ENCODE measurements at places on chromosomes 1 and 21.

DNA sequence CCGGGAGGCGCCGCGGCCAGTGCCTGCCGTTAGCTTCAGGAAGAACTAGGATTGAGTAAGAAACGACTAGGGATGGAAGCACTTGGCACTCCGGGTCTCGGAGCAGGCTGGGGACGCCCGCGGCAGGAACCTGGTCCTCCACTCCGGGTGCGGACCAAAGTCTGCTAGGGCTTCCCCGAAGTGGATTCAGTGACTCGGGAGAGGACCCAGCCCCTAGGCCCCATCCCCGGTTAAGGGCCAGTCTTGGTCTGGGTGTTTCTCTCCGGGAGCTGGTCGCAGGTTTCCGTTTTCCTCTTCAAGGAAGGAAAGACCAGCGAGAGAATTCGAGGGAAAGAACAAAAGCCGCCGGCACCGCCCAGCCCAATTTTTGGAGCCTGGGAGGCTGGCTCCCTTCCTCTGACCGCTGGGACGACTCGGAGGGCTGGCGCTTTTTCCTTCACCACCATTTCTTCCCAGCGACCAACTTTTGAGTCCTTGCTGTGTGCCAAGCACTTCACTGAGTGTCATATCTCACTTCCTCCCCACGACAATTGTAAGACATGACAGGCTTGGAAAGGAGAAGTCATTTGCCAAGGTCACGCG, 16.8 kb upstream of the STMN1 start:
- no peak for DNase-seq

DNA sequence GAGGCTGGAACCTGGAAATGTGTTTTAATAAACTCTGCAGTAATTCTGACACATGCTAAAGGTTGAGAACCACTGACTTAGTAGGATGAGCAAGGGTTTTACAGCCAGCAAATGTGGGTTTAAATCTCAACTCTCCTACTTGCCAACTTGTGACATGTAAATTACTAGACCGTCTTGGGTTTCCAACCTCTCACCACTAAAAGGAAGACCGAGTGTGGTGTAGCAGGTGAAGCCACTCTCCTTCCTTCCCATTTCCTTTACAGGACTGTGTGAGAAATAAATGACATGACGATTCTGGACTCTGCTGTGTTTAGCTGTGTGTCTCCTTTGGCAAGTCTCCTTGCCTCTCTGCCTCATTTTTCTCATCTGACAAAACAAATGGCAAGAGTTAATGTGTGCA, 49.5 kb upstream of the DNAJC6 start:
- DNase-seq, result no peak

DNA sequence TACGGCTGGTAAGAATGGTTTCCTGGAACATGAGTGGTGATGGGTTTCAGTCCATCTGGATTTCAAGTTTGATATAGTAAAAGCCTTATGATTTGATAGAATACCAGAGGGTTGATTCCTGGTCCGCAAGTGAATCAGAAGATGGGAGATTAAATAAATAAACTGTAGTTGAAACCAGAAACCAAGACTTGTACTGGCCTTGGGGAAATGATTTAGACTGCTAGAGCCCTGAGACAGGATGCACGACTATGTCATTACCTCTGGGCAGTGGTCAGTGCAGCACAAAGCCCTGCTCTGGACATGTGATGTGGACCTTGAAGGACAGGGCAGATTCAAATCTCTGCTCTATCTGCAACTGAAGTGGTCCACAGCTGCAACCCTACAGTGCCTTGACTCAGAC, 15.6 kb upstream of the FMOD start:
- no peak for DNase-seq

GRCh38 chr1:203518541-203518940, 24.6 kb downstream of the OPTC start:
- DNase-seq, result no peak

GRCh38 chr1:223765719-223766340, 53.5 kb downstream of the CAPN2 start:
- DNase-seq, result no peak

- no peak for DNase-seq
Measured at GRCh38 chr1:230288641-230289349, 137.3 kb downstream of the PGBD5 start.

DNA sequence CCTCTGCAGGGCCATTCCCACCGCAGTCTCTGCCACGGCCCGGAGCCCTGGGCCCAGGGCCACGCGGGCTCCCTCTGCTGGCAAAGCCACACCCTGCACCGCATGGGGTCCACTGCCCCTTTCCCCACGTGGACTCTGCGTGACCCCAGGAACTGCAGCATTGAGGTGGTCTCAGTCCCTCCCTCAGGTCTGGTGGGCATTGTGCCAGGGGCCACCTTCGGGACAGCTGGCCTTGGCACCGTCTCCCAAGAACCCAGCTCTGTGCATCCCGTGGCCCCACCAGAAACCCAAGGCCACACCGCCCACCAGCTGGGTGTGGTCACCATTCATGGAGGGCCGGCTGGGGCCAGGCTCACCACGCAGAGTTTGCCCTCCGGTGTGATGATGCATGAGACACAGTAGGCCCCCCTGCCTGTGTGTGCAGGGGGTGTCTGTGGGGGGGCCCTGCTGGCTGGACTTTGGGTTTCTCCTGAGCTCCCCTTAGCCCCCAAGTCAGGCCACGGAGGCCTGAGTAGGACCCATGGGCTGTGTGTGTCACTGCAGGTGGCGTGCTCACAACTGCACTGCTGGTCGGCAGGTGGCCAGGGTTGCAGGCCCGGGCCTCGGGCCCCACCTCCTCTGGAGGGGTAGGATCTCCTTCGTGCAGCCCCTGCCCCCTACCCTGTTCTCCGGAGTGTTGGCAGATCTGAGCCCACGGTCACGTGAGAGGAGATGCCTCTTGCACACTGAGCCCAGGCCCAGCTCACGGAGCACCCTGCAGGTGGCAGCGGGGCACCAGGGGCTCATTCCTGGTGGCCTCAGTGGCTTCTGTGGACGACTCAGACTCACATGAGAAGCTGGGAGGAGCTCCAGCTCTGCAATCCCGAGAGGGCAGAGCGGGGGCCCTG, 5.8 kb downstream of the VWA1 start:
- peak; percentile 40 for DNase-seq

DNA sequence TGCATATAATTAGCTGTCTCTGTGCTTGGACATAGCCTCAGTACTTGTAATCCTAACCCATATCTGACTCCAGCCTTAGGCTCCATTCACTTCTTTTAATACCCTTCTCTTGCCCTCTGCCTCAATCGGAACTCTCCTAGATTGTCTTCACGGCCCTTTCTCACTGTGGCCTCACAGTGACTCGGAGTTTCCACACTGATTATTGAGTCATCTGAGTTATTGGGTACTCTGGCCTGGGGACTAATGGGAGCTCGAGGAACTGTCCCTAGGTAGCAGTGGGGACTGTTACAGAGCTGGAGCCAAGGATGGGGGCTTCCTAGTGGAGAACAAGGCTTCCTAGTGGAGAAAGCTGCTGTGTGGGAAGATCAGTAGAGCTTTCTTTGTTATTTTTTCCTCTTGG, 17.0 kb downstream of the TRAF5 start:
- DNase-seq, result no peak

- DNase-seq, result no peak
Measured at GRCh38 chr1:44545961-44546360, 128.3 kb downstream of the TMEM53 start.

DNA sequence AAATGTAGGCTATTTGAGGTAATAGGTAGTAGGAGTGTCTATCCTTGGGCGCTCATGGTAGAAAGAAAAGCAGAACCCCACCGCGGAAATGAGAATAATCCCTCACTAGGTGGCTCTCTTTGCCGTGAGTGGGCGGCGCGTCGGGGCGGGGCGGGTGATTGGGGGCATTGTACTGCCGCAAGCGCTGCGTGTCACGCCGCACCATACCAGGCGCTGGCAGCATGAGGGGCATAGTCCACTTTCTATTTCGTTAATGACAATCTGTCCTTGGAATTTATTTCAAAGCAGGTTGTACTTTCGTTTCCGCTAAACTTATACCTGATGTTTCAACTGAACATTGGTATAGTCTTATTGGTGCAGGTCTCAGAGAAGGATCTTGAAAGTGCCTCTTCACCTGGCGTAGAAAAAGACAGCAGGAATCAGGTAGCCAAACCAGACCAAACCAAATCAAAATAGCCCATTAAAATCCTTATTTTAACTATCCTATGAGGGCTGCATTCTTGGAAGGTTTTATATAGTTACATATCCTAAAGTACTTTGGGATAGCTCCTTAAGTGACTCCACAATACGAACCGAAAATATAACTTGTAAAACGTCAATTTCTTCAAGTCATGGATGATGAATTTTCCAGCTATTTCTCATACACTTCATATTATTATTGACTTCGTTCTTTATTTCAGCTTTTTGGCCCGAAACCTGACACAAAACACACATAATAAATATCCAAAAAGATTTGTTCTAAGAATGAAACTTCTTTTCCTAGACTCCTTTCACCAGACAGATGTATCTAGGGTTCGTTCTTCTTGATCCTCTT, 1.9 kb upstream of the SMG7 start:
- peak; percentile 84 for DNase-seq

GRCh38 chr21:16071761-16072160, 342.0 kb downstream of the USP25 start:
- no peak for DNase-seq

- no peak for DNase-seq
Measured at GRCh38 chr1:158058237-158058985, 65.0 kb downstream of the KIRREL1 start.

GRCh38 chr1:221712198-221712684, 29.6 kb downstream of the DUSP10 start:
- peak; percentile 46 for DNase-seq

GRCh38 chr1:96306809-96307560, 414.6 kb upstream of the PTBP2 start:
- DNase-seq, result no peak

GRCh38 chr1:222728746-222729145, 8.3 kb upstream of the FAM177B start:
- no peak for DNase-seq

DNA sequence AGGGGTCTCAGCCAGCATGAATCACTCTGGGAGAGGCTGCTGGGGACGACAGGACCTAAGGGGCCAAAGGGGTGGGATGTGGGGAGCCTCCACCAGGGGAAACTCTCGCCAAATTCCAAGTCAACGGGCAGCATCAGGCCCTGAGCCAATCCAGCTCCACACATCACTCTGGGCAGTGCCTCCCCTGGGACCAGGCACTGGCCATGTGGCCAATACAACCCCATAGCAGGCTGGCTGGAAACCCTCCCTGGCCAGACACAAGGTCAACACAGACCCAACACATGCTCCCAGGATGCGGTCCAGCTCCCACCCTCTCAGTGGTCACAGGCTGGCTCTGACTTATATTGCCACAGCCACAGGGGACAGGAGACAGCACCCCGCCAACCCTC, 60.0 kb downstream of the MEGF6 start:
- DNase-seq, result no peak

- no peak for DNase-seq
Measured at GRCh38 chr1:50977575-50978143, 7.6 kb downstream of the CDKN2C start.

DNA sequence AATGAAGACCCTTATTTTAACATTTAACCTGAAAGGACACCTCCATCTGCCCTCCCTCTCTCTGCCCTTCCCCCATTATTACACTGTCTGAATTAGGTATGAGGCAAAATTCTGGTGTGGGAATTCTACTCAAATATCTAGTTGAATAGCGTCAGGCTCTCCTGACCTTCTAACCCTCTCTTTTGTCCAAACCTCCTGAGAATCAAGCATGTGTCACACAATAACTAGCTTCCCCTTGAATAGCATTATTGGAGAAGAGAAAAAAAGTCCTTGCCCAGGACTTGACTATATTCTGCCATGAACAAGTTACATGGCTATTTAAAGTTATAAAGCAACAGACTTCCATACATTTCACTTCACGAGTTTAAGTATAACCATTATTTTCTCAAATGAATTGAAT, 35.5 kb downstream of the USH2A start:
- no peak for DNase-seq

GRCh38 chr1:16187748-16188401, 24.6 kb downstream of the ARHGEF19 start:
- peak; percentile 67 for DNase-seq

- no peak for DNase-seq
Measured at GRCh38 chr1:201505503-201505890, 1.4 kb downstream of the CSRP1 start.

DNA sequence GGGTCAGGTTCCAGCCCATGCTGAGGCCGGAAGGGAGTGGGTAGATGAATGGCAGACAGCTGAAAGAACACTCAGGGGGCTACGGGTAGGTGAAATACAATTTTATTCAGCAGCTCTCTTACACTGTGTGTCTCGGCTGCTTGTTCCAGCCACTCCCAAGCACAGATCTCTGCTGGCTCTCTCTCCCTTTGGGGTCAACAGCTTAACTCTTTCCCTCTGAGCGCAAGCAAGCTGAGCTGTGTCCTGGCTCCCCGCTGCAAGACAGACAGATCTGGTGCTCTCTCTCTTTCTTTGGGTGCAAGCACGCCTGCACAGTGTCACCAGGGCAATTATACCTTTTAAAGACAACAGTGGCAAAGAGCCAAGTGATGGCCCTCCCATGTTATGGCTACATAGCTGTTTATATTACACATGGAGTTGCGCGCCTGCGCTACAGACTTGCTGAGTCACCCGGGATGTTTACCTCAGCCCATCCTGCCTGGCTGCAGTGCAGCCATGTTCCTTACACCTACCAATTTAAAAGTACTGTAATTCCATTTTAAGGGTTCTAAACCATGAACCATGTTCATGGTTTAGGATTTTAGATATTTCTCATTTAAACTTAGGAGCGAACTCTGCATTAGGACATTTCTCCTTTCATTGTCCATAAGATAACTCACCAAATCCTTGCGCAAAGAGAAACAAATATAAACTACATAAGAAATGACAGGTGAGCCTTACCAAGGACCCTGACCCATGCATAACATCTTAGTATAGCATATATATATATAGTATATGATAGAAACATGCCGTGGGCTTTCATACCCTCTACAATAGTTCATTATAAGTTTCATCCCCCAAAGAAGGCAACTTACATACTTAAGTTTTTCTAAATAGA, 396.5 kb downstream of the SMYD3 start:
- no peak for DNase-seq

- no peak for DNase-seq
Measured at GRCh38 chr1:184153731-184154130, 102.2 kb downstream of the TSEN15 start.

- no peak for DNase-seq
Measured at GRCh38 chr21:25582888-25583287, 24.4 kb downstream of the MRPL39 start.
